ENCODE measurements at places on chromosomes 5 and 9.

DNA sequence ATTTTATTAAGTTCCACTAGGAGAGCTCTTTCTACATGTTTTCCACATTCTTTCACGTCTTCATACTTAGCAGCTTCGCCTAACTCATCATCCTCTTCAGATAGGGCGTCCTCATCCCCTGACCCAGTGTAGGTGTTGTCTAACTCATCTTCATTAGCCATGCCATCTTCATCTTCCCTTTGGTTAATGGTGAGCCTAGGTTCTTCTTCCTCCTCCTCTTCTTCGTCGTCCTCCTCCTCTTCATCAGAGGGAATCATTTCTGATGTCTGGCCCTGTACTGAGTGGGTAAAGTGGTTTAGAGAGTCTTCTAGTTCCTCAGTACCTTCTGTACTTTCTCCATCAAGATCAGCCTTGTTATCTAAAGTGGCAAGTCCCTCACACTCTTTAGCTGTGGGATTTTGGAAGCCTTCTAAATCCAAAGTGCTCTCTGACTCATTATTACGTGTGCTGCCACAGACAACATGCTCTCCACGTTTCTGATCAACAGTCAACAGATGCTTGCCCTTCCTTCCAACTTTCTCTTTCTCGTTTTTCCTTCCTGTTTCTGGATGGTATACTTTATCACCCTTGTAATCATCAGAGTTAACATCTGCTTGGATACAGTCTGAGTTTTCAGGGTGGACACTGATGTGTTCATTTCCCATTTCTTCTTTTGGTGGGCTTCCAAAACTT lies 31.1 kb downstream of the TUT7 start:
- peak; percentile 93 for DNase-seq

- DNase-seq: no peak
Measured at GRCh38 chr9:3856592-3856991, 330.8 kb upstream of the RFX3 start.

DNA sequence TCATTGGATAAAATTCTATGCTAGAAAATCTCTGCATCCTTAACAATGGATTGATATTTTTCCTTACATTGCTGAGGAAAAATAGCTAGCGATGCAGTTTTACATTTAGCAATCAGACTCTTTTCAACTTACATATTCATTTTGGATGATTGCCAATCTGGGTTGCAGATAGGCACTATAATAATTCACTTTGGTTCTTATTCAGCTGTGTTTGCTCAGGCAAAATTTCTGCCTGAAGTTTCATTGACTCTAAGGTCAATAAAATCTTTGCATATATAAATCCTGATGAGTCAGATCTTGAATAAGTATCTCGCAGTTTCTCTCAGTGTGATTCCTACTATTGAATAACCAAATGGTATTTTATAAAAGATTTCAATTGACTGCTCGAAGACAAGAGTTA lies 1105.8 kb downstream of the CDH18 start:
- no peak for DNase-seq

- DNase-seq: no peak
Measured at GRCh38 chr9:116695438-116695837, 8.3 kb downstream of the TRIM32 start.

- no peak for DNase-seq
Measured at GRCh38 chr5:35660451-35660850, 42.8 kb downstream of the SPEF2 start.

GRCh38 chr5:119048246-119048645 lies 22.6 kb upstream of the DMXL1 start:
- no peak for DNase-seq

GRCh38 chr9:136567651-136568287 lies 21.9 kb upstream of the NOTCH1 start:
- no peak for DNase-seq

DNA sequence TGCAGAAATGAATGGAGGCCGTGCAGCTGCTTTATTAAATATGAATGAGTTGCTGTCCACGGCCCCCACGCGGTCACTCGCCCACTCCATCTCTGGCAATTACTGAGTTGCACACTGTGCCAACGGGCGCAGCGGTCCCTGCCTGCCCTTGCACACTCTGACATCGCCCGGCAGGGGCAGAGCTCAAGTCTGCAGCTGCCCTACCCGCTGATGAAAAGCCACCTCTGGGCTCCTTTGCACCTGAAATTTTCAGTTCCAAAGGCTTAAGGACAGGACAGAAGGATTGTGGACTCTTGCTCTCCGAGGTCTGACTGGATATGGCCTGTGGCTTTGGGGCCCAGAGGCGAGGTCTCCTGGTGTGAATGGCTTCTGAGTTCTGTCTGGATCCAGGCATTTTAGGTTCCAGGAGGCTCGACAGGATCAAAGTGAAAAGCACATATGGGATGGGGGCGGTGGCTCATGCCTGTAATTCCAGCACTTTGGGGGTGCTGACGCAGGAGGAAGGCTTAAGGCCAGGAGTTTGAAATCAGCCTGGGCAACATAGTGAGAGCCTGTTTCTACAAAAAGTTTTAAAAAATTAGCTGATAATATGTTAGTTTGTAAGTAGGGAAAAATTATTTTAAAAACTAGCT lies 201.8 kb downstream of the PAX5 start:
- DNase-seq: no peak

DNA sequence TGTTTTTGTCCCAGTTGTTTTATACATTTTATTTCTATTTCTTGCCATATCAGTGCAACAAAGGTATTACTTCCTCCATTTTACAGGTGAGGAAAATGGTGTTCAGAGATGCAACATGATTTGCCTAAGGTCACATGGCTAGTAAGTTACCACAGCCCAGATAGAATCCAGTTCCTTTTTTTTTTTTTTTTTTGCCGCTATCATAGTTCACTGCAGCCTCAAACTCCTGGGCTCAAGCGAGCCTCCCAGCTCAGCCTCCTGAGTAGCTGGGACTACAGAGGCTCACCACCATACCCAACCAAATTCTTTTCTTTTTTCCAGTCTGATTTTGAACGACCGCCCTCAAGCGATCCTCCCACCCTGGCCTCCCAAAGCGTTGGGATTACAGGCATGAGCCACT lies 480 bp upstream of the CCDC69 start:
- no peak for DNase-seq

DNA sequence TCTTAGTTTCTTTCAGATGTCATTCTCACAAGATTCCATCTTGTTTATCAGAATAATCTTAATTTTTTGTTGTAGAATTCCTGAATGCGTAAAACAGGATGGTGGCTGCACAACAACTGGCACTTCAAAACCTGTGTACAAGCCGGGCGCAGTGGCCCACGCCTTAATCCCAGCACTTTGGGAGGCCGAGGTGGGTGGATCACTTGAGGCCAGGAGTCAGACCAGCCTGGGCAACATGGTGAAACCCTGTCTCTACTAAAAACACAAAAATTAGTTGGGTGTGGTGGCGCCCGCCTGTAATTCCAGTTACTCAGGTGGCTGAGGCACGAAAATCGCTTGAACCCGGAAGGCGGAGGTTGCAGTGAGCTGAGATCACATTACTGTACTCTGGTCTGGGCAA lies 10.5 kb upstream of the CCNB1 start:
- DNase-seq: no peak

DNA sequence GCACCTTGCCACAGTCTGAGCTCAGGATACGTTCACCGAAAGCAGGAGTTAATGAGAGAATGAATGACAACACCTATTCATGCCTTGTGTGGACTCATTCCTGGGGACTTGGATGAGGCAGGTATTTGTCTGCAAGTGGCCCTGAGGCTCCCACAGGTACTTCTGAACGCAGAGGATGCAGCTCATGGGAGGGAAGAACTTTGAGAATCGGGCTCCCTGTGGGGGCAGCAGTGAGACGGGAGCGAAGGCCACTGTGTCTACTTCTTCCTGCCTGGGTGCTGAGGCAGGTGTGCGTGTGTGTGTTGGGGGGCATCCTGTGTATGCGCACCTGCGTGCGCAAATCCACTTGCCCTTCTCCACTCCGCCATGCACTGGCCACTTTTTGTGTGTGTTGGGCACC lies 42.2 kb downstream of the PTPN3 start:
- DNase-seq: no peak

GRCh38 chr9:133962341-133962740 lies 29.8 kb downstream of the VAV2 start:
- DNase-seq: no peak

- no peak for DNase-seq
Measured at GRCh38 chr9:99431103-99431502, 209.0 kb downstream of the SEC61B start.

DNA sequence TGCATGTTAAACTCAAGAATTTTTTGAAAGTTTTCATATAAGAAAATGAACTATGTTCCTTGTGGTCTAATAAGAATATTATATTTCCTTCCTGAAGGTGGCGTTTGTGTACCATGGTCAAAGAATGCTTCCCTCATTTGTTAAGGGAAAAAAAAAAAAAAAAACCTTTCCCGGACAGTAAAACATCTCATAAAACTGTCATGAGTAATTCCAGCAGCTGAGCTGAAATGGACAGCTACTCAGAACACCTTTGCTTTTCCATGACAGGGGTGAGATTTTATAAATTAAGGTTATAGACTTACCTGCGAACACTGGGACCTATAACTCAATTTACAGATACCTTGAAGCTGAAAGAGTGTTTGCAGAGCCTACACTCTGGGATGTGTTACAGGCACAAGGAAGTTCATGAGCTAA lies 113.2 kb upstream of the RANBP3L start:
- DNase-seq: no peak

DNA sequence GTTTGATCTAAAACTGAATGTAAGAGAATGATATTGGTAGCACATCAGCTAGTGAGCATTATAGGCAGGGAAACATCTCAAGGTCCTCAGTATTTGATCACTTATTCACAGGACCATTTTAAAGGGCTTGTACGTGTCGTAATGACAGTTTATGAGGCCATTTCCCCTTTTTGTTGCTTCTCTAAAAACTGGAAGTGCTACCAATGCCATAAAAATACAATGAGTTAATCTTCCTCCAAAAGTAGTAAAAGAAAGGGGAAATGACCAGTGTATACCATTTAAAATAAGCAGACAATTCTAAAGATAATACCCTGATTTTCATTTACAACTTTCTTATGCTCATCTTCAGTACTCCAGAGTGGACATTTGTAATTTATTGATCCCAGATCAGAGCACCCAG lies 285.8 kb upstream of the PCSK5 start:
- DNase-seq: no peak

- DNase-seq: no peak
Measured at GRCh38 chr5:176154821-176155220, 83.4 kb upstream of the SIMC1 start.

DNA sequence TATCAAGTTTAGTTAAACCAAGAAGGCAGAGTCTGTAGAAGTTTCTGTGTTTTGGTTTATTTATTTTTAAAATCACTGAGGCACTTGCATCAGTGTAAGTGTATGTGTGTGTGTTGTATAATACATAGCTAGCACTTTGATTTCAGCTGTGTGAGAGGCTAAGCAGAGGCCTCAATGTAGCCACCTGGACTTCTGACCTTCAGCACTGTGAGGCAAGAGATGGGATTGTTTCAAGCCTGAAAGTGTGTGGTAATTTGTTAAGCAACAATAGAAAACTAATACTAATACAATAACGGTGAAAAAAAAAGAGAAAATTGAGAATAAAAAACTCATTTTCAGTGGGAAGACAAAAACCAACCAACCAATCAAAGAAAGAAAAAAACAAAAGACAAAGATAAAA lies 327.3 kb downstream of the CDH18 start:
- DNase-seq: no peak

DNA sequence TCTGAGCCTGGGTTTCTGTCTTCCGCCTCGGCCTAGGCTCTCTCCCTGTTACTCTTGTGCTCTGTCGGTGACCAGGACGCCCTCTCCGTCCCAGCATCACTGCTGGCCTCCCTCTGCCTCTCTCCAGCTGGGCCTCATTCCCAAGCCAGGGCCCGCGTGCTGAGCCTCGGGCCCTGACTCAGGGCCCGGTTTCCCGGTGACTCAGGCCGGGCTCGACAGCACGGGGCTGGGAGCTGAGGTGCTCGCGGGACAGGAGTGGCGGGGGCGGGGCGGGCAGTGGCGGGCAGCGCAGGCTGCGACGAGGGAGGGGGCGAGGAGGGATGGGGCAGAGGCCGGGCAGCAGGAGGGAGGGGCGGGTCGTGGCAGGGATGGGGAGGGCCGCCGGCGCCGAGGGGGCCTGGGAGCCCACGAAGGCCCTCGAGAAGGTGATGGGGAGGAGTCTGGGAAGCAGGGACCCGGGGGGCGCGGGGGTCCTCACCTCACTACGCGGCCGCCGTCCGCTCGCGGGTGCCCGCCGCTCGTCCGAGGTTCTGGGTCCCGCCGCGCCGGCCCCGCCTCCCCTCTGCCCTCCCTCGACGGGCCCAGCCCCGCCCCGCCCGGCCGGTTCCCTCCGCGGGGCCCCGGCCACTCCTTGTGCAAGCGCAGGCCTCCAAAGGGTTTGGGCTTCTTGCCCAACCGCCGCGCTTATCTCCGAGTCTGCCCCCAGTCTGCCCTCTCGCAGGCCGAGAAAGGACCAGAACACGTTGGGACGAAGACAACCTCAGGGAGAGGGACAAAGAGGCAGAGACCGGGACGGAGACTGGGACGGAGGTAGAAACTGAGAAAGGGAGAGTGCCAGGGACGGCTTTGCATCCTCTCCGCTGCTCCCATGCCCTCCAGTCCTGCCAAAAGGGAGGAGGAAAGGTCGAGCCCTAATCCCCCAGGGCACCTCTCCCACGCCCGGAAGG lies at the start of gene ARAP3:
ARAP3 (minus strand) TSS at position 536 of the 947 bp plus-strand sequence. CDS start 1,744 bp downstream, outside the sequence.
- peak; percentile 25 for DNase-seq

GRCh38 chr5:78162253-78162862 lies 132.1 kb downstream of the AP3B1 start:
- DNase-seq: no peak

- DNase-seq: no peak
Measured at GRCh38 chr9:137367506-137368430, 55.2 kb downstream of the EXD3 start.

DNA sequence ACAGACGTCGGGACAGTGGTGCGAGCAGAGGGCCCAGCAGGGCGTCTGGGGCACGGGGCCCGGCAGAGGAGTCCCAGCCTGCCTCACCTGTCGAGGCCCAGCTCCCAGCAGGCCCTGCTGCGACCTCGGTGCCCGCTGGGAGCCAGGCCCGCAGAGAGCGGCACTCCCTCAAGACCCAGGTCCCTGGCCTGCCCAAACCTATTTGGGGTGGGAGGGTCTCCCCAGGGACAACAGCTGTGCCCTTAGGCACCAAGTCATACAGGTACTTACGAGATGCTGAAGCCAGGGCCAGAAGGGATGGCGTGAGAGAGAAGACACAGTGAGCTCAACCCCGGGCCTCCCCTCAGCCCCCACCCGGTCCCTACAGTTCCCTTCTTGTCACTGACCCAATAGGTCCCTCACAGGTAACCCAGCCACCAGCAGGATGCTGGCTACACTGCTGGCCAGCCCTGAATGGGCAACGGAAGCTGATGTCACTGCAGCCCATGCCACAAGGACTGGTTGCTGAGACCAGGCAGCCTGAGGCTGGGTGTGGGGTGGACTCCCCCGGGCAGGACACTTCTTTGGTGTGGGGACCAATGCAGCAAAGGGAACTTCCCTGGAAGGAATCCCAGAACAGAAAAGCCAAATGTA lies 3.7 kb downstream of the NSMF start:
- no peak for DNase-seq
